NCI-H2227 treated with DMSO at 0.1 percent for 48 hours (cell line): ENCODE measurements at places on chromosomes 16 and 17.

DNA sequence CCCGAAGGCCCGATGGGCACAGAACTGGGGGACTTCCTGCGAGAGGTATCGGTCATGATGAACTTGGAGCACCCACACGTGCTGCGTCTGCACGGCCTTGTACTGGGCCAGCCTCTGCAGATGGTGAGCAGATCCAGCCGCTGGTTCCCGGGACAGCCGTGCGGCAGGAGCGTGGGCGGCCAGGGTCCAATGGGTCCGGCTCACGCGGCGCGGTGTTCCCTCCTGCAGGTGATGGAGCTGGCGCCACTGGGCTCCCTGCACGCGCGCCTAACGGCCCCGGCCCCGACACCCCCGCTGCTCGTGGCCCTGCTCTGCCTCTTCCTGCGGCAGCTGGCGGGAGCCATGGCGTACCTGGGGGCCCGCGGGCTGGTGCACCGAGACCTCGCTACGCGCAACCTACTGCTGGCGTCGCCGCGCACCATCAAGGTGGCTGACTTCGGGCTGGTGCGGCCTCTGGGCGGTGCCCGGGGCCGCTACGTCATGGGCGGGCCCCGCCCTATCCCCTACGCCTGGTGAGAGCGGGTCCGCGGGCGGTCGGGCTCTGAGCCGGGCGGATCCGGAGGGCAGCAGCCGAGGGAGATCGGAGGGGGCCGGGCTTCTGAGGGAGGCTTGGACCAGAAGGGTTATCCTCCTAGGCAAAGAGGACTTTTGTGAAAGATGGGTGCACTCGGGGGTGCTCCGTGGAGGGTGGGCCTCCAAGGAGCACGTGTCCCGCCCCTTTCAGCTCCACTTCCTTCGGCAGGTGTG, 3.0 kb downstream of the TNK1 start:
- no peak for DNase-seq

GRCh38 chr16:15041271-15042004, 14.4 kb downstream of the NTAN1 start:
- no peak for DNase-seq

GRCh38 chr17:2905269-2905668, 109.0 kb downstream of the RAP1GAP2 start:
- no peak for DNase-seq

GRCh38 chr17:30930495-30930894, 8.8 kb downstream of the ADAP2 start:
- DNase-seq, result no peak

DNA sequence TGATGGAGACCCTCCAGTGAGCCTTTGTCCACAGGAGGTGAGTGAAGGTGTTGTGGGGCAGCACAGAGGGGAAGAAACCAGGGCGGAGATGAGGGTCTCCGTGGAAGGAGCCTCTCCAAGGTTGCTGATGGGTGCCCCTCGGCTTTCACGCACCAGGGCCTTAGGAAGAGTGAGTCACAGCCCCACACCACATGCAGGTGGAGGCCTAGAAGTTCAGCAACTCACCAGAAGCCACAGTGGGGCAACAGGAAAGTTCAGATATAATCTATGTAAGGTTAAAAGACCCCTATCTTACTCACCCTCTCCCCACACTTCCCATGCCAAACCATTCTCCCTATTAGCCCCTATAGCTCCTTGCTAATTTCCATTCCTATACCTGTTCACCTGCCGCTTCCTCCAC, 9.5 kb upstream of the HNF1B start:
- DNase-seq, result no peak

- no peak for DNase-seq
These were observed 730.7 kb upstream of the KIF2B start for GRCh38 chr17:53092072-53092471.

DNA sequence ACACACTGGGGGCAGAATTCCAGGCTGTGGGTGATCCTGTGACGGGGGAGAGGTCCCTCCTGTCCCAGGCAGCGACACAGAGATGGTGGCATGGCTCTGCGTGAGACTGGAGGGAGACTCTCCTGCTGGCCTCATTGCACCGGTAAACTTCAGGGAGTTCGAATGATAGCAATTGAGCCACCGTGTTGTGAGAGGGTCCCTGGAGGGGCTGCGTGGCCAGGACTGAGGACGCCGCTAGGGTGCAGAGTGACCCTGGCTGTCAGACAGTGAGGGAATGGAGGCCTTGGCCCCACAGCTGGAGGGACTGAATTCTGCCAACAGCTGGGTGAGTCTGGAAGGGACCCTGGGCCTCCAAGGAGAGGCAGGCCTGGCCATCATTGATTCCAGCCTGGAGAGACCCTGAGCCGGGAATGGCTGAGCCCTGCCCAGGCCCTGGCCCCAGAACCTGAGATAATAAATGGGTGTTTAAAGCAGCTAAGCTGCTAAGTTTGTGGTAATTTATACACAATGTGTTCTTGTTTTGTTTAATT, 32.6 kb downstream of the CCDC57 start:
- no peak for DNase-seq

DNA sequence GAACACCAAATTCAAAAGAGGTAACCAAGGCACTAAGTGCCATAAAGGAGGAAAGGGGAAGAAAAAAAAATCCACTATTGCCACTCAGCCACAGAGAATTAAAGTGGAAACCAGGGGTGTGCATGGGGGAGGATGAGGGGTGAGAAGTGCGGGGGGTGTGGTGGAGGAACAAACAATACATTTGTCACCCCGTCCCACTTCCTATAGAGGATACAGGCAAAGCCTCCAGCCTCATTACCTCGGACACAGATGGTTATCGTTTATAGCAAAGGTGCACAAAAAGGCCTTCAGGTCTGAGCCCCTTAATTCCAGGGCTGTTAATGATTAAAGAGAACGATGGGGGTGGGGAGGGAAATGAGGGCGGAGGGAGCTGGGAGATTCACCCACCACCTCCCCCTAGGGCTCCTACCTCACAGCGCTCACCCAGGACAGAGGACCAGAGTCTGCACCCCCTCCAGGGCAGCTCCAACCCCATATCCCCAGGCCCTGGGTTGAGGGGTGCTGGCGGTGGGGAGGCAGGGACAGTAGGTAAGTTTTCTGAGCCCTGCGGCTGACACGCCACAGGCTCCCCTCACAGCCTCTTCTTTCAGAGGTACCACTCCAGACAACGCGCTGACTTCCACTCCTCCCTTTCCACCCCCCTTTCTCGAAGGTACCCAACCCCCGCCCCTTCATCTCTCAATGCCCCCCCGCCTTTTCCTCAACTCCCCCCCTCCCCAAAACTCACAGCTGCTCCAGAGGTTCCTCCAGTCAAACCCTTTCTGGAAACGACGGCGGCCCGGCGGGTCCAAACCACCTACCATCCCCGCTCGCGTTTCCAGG, 470 bp downstream of the DCUN1D3 start:
- DNase-seq, result no peak

DNA sequence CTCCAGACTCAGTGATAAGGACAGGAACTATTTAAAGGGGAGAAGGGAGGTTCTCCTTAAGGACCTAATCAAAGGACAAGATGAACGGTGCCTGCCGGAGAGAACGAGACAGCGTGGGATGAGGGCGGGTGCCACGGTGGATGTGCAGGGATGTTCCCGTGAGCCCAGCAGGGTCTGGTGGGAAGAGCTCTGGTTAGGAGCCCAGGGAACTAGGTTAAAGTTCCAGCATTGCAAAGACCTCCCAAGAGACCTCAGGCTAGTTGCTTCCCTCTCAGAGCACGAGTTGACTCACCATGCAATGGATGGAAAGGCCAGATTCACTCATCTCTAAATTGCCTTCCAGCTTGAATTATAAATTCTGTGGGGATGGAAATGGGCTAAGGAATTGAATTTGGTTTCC, 14.7 kb downstream of the CCR7 start:
- DNase-seq, result no peak

DNA sequence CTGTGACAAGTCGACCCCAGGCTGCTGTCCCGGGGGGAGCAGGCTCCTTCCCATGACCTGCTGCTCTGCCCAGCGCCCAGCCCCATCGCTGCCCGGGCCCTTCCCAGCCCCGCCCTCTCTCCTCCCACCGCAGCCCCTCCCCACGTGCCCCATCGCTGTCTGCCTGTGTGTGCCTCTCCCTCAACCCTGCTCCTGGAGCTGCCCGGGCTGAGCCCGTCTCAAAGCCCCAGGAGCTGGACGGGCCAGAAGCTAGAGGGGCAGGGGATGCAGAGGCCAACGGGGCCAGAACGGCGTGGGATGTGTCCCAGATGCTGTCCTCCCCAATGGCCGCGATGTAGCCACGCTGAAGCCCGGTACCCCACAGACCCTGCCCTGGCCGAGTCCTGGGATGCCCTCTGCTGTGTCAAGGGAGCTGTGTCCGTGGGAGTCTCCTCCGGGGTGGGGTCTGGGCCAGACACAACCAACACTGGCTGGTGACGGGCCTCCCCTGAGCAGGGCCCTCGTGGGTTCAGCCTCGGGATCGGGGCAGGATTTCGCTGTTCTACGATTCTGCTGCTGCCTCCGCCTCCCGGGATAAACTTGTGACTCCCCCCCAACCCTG, 118.2 kb upstream of the ZNF750 start:
- no peak for DNase-seq

DNA sequence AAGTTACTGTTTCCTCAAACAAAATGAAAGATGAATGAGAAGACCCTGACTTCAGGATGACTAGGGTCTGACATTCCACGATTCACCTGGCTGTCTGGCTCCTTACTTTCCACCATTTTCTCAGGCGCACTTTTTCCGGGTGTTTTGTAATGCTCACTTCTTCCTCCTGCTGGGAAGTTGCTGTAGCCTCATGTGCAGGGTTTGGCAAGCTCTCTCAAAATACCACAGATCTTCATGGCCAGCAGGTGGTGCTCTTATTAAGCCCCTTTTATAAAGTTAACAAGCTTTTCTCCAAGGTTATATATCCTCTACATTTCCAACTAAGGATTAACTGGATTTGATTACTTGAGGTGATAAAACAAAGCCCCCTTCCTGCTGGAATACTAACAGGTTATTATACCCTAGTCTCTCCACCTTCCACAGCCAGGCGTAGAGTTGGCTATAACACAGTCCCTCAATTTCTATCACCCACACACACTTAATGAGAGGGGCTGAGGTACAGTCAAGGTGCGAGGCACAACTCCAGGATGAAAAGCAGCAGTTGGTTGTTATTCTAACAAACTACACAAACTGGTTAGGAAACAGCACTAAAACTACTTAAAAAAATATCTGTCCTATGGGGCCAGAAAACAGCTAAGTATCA, 45.4 kb downstream of the STH start:
- DNase-seq, result peak; percentile 47

- no peak for DNase-seq
These were observed 40.1 kb downstream of the MPHOSPH6 start for GRCh38 chr16:82129881-82130280.

GRCh38 chr16:27304881-27305745, 8.7 kb upstream of the IL4R start:
- no peak for DNase-seq

GRCh38 chr16:51306886-51307595, 156.0 kb upstream of the SALL1 start:
- DNase-seq, result no peak

GRCh38 chr17:81487487-81488275, 24.9 kb downstream of the ACTG1 start:
- peak; percentile 81 for DNase-seq

DNA sequence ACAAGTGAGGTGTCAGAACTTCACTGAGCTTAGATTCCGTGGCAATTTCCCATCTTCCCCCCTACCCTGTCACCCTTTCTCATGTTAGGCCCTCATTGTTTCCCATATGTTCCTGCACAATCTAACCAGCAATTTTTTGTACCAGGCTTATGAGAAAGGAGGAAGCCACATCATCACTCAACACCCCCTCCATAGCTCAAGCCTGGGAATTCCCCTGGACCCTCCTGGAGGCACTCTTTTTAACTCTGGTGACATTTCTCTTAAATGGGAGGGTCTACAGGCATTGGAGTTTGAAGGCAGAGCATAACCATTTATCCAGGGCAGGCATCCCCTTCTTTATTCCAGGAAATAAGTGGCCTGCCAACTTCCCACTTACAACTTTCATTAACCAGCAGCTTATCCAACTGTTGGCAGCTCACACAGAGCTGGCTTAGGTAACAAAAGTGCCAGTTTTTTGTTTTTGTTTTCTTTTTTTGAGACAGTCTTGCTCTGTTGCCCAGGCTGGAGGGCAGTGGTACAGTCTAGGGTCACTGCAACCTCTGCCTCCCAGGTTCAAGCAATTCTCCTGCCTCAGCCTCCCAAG, 10.4 kb upstream of the GLG1 start:
- no peak for DNase-seq

DNA sequence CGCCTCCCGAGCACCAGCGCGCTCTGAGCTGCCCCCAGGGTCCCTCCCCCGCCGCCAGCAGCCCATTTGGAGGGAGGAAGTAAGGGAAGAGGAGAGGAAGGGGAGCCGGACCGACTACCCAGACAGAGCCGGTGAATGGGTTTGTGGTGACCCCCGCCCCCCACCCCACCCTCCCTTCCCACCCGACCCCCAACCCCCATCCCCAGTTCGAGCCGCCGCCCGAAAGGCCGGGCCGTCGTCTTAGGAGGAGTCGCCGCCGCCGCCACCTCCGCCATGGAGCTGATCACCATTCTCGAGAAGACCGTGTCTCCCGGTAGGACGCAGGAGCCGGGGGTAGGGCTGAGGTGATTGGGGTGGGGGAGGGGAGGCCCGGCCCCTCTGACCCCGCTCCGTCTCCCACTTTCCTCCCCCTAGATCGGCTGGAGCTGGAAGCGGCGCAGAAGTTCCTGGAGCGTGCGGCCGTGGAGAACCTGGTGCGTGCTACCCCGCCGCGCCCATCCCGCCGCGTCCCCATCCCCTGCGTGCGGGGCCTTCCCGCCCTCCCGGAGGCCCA, 329 bp downstream of the KPNB1 start:
- no peak for DNase-seq

DNA sequence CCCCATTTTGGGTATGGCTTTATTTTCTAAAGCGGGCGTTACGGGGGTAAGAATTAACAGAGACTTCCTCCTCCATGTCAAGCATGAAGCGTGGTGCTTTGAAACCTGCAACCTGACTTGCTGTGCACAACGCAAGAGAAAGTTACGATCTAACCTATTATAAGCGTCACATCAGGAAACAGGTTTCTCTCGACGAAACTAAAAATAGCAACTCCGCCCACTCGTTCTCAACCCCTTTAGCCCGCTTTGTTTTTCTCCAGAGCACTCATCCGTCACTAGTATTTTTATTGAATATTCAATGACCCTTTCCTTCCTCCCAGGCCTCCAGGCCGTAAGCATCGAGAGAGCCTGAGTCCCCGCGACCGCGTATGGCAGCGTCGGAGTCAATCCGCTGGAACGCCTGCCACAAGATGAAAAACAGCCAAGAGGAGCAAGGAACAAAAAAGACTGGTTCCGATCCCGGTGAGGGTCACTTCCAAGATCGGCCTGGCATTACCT, 555 bp downstream of the NUP88 start:
- peak; percentile 27 for DNase-seq

- DNase-seq, result peak; percentile 9
These were observed 30.9 kb downstream of the C17orf75 start for GRCh38 chr17:32311028-32311536.

- DNase-seq, result no peak
These were observed 36.4 kb upstream of the HSBP1 start for GRCh38 chr16:83771306-83771942.

- DNase-seq, result no peak
These were observed 20.8 kb upstream of the DNAH17 start for GRCh38 chr17:78598013-78598471.

- no peak for DNase-seq
These were observed 205.6 kb downstream of the GRIN2A start for GRCh38 chr16:9976601-9977000.

- DNase-seq, result no peak
These were observed 4.9 kb downstream of the SLFN14 start for GRCh38 chr17:35555691-35556090.

GRCh38 chr17:79813297-79814126, 16.6 kb upstream of the CBX8 start:
- peak; percentile 30 for DNase-seq
